CD4-positive, alpha-beta T cell treated with Interleukin-6 at 100 ng/mL for 8 hours (primary cell): ENCODE measurements at places on chromosomes 4 and X.

GRCh38 chr4:150164055-150164454 is 85.8 kb downstream of the DCLK2 start:
- no peak for DNase-seq

GRCh38 chrX:56729152-56729850 is at the start of gene NBDY:
NBDY (plus strand) TSS chrX:56729243; CDS start chrX:56729354, 111 bp downstream.
- DNase-seq, result peak; percentile 11

GRCh38 chr4:187479511-187479910 is 516.1 kb upstream of the ZFP42 start:
- no peak for DNase-seq

DNA sequence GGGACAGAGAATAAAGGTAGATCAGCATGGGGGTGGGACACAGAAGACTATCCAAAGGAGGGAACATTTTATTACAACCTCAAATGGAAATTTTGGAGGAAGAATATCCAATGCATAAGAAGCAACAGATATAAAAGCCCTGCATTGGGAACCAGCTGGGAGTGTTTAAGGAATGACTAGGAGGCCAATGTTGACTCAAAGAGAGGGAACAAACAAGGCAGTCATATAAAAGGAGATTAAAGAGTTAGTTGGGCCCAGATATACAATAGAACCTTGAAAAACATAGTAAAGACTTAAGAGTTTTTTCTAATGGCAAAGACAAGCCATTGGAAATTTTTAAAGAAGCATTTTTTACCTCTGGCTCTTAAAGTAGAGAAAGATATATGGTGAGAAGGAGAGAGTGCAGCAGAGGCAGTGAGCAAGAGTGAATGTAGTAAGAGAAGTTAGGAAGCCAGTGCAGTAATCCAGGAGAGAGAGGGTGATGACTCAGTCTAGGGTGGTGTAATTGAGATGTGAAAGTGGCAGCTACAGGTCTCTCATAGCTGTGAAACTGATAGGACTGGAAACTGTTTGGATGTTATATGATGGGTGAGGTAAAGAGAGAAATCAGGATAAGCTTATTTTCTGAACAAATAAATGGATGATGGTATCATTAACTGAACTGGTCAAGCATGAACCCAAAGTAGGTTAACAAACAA is 182.2 kb upstream of the ATOH1 start:
- no peak for DNase-seq

- DNase-seq, result no peak
These were observed 6.3 kb downstream of the CYTL1 start for GRCh38 chr4:5012958-5013357.
